Stimulated activated CD8-positive, alpha-beta memory T cell treated with anti-CD3 and anti-CD28 coated beads, Interleukin-4, amount 100 ng/mL, for 1 hour (primary cell): ENCODE measurements at places on chromosomes 12 and 14.
A peak's percentile ranks its signal among the peaks of the same experiment; 100 is the strongest.

GRCh38 chr14:64880221-64881121, 764 bp upstream of the SPTB start:
- DNase-seq, result peak; percentile 26

GRCh38 chr14:62501021-62501750, 544.1 kb downstream of the KCNH5 start:
- DNase-seq, result no peak

DNA sequence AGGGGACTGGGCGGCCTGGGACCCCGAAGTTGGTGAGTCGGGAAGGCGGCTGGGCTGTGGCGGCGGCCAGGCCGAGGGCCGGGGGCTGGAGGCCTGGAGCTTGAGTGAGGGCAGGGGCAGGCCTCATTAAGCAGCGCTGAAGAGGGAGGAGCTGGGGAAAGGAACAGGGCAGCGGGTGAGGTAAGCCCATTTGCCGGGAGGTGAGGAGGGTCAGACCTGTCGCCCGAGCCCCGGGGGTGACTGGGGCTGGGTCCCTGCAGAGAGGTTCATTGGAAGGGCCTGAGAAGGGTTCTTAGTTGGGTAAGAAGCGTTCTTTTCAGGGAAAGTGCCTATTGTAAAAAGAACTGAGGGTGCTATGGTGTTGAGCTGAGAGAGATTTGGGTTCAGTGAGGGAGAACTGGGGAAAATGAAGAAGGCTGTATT, 441 bp downstream of the RAB5B start:
- DNase-seq, result no peak

- no peak for DNase-seq
These were observed 31.6 kb upstream of the SLC25A3 start for GRCh38 chr12:98561846-98562245.

- DNase-seq, result no peak
These were observed 448 bp downstream of the FBXL14 start for GRCh38 chr12:1594006-1594260.

GRCh38 chr12:50933459-50934124, 18.8 kb upstream of the HIGD1C start:
- no peak for DNase-seq

DNA sequence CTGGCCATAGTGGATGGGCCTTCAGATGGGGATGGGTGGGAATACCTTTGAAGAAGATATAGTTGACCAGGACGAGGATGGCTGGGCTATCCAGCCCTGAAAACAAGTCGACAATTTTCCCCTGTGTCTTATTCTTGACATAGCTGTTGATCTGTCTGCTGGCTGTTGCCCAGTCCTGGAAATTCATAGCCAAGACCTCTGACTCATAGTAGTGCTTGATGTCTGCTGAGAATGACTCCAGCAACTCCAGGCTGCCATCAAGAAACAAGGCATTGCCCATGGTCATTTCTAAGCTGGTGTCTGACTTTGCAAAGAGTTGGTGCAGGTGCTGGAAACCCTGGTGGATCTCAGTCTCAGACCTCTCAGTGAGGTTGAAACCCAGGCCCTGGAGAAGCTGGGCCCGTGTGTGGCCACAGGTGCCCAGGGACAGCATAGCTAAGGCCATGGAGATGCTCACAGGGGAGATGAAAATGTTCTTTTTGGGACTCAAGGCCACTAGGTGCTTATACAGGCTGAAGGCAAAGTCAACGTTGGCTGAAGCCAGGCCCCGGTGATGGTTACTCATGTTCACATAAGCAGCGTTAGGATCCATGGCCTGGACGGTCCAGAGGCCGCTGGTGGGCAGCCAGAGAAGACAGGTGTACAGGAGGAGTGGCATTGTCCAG, 9.0 kb downstream of the SERPINA6 start:
- DNase-seq, result no peak

DNA sequence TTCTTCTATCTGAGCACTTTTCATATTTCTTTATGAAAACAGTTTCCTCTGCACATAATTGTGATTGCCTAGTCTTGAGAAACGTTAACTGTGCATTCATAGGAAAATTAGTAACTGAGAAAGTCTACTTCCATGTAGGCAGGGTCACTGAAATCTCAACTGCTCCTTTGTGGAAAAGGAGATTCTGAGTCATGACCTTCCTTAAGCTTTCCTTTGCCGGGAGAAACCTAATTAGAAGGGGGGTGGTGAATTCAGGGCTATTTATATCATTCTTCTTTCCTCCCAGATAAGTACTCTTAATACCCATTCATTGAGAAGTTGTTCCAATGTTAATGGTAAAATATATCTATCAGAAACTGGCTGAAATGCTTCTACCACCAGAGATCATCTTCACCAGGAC, 751.0 kb upstream of the TMEM132C start:
- DNase-seq, result no peak

DNA sequence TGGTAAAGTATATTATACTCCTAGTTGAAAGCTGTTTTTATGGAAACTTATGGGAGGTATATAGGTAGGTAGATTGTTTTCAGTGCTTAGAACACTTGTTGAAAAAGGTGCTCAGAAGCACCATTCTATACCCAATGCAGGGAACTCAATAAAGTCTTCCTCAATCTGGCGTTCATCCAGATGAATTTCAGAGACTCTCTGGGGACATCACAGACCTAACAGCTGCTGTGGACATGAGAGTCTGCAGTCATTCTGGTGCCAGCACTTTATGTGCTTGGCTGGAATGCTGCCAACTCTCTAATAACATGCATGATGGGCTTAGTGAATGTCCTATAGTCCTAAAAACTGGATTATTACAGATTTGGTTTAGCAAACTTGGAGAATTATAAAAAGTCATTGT, 115.9 kb downstream of the NTN4 start:
- no peak for DNase-seq

DNA sequence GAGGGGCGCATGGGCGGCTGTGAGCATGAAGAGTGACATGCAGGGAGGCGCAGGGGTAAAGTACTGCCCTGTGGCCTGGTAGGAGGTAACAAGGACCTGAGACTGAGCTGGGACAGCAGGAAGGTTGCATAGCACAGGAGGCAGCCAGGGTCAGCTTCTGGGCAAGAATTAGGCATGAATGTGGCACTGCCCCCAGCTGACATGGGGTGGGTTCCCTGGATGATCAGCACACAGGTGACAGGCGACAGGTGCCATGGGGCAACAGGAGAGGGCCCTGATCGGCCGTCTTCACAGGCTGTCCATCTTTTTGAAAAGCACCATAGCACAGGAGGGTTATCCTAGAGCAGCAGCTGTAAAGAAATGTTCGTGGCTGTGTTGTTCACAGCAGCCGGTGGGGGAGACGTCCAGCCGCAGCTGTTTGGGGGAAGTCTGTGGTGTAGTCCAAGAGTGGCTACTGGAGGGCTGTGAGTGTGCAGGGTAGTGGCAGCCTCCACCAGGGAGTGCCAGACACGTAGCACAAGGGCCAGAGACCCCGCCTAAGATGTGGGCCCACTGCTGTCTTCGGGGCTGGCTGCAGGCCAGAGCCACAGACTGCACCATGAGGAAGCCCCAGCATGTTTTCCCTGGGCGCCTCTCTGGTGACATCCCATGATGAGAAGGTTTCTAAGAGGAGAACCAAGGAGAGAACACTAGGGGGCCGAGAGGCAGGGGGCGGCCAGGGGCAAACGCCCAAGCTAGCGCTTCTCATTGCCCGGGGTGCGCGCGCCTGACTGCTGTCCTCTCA, 8.4 kb downstream of the CLBA1 start:
- DNase-seq, result no peak

- no peak for DNase-seq
These were observed 954.2 kb upstream of the FBXO33 start for GRCh38 chr14:40386433-40386832.

- no peak for DNase-seq
These were observed 78.8 kb upstream of the SLC38A4 start for GRCh38 chr12:46904406-46905238.

- no peak for DNase-seq
These were observed 95.9 kb downstream of the LRRC74A start for GRCh38 chr14:76922092-76922491.

DNA sequence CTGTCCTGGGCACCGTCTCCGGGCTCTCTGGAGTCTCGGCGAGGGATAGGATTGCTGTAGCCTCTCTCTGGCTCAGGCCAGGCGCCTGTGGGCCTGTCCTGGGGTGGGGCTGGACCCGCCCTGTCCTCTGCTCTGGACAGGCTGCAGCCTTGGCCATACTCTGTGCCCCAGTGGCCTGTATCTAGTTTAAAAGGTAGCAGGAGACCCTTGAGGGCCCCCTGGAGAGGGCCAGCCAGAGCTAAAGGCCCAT, 1.8 kb downstream of the KIF26A start:
- DNase-seq, result no peak
